GM12891 (cell line): ENCODE measurements at places on chromosomes 11 and 22.

DNA sequence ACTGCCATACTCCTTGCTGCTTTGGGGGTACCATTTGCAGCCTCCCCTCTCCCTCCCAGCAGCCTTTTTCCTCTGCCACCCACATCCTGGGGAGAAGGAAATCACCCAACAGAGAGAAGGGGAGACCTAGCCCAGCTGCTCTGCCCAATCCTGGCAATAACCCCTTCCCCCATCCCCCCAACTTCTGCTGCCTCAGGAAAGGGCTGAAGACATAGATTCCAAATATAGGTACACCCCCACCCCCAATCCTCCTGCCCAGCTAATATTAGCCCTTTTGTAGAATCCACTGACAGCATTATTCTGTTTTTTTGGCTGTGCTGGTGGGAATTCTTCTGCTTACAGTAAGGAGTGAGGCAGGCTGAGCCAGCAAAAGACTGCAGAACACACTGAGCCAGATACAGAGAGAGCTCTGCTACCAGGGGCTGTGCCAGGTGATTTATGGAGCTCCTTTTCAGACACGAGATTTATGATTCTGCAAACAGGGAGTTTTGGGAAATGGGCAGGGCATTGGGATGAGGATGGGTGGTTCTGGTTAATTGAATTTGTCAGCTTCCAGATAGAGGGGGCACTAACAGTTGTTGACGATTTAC lies 164.0 kb downstream of the TENM4 start:
- no peak for DNase-seq

- DNase-seq: no peak
These were observed 177.9 kb downstream of the RRAS2 start for GRCh38 chr11:14181121-14181520.

DNA sequence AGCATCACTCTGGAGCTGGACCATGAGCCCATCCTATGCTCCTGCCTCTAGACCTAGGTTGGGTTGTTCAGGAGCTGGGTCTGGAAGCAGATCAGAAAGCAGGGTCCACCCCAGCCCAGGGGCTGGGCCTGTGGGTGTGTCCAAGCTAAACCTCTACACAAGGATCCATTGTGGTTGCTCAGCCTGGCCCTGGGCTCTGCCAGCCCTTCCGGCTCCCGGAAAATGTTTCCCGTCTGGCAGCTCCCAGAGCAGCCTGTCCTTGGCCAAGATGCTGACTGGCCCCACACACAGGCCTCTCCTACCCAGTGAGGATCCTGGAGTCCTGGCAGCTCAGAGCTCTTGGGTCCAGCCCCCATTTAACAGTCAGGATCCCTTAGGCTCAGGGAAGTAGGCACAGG lies 35.3 kb upstream of the FCHSD2 start:
- no peak for DNase-seq

DNA sequence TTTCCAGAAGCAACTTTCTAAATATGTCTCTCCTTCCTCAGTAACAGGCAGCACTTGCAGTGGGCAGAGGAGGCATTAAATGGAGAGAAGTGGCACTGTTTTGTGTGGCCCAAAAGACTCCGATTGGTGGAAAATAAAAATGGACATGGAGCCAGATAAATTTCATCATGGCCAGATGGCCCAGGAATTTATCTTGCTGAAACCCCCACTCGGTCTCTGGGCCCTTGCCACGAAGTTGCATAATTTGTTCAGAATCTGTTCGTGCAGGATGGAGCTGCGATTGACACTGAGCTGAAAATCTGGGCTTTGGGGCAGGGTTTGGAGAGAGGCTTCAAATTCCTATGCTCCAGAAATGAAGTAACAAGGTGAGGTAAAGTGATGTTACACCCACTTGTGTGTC lies 65.5 kb downstream of the C11orf91 start:
- DNase-seq: no peak

- DNase-seq: no peak
These were observed 45.1 kb upstream of the FBXO3 start for GRCh38 chr11:33819278-33820035.

DNA sequence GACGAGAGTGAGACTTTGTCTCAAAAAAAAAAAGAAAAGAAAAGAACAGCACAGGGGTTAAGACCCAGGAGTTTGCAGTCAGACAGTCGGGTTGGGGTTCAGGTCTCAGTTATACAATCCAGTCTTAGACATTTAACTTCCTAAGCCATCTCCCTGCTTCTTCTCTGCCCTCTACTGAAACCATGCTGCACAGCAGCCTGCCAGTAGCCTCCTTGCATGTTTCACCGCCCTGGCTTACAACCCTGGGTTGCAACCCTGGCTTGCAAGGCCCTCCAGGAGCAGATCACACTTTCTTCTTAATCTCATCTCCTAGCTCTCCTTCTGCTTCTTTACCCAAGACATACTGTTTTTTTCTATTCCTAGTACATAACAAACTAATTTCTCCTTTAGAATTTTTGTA lies 5.9 kb upstream of the B3GAT3 start:
- DNase-seq: no peak
